ENCODE measurements at places on chromosomes 5 and 9.

DNA sequence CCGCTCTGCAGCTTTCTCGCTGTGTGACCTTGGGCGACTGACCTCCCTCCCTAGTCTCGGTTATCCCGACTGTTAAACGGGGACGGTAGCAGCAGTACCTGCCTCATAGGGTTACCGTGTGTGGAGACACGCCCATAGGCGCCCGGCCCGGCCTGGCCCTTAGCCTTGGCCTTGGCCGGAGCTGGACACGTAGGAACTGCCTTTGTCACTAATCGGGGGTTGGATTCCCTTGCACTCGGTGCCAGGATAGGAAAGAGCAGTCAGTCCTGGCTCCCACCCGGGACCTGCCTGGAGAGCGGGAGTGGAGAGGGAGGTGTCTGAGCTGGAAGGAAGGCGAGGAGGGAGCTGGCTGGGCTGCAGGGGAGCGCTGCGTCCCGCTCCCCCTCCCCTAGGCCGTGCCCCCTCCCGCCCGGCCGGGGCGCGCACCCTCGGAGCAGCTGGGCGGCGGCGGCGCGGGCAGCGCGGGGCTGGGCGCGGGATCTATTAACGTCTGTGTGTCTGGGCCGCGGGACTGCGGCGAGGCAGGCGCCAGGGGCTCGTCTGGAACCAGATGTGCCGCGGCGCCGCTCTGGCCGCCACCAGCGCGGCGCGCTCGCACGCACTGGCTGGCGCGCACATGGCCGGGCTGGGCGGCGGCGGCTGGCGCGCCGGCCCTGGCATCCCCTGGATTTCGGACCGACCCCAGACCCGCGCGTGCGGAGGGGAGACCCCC is 31.7 kb downstream of the PRRX2 start:
- no peak for DNase-seq

- DNase-seq: no peak
Measured at GRCh38 chr9:71483436-71483835, 284.9 kb downstream of the CEMIP2 start.

DNA sequence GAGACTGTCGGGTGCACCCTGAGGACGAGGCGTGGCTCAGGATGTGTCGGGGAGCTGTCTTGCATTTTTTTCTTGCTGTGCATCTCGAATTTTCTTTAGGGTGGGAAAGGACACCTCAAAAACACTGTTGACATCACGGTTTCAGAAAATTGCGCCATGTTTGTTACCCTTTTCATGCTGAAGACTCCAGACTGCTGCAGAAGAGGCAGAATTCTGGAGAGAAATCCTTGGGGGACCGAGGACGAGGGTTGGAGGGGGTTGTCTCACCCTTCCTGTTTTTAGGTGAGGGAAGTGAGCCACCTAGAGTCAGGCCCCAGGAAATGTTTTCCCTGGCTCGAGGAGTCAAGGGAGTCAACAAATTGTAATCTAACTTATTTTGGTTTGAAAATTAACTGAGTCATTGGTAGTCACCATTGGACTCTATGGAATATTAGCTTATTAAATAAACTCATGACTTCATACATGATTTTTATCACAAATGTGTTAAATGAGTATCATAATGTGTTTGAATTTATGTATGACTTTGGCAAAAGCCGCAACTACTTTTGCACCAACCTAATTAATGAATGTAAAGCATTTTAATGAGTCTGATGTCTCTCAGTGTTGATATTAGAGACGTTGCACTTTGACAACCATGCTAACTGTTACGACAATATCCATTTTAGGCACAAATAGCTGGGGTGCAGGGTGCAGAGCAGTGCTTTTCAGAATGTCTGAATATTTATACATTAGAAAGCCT is 724 bp upstream of the LYSMD3 start:
- no peak for DNase-seq

GRCh38 chr5:131394128-131394527 is 130.3 kb downstream of the CDC42SE2 start:
- DNase-seq: no peak

DNA sequence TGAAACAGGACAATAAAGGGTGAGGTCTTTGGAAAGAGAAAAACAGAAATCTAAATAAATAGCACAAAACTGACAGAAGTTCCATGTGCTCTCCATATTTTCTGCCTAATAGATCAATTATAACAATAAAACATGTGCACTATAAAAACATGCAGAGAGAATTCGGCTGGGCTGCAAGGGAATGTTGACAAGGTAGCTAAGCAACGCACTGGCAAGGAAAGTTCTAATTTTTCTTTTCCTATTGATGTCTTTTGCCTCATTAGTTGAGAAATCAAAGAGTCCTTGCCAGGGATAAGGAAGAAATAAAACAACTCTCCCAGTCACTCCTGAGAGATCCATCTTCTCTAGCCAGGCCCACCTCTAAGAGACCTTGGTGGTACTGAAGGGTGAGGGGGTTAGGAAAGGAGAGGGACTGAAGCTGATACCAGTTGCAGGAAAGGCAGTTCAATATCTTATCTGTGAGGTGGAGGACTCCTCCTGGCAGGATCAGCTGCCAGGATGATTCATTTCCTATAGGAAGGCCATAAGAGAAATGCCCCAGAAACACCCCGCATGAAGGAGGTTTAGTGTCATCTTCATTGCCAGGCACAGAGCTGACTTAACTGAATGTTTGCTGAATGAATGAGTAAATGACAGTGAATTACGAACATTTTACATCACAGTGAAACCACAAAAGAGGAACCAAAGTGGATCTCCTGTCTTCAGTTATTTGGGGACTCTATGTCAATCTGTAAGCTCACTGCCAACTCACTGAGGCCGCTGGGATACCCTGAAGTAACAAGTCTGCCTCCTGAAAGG is 63.7 kb upstream of the IFNK start:
- no peak for DNase-seq

DNA sequence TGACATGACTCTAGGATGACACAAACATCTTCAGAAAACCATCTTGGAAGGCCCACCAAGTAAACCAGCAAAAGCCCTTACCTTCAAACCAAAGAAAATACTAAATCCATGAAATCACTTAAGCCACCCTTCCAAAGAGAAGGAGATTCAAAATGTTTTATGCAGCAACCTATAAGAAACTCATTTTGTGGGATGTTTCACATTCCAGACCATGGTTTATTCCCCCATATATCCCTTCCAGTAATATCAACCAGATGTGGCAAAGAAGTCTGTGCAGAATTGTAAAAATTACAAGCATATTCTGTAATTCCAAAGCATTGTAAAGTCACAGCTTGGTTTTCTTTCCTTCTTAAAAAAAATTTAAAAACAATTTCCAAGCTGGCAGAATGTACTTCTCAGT is 117.4 kb downstream of the SLIT3 start:
- no peak for DNase-seq

GRCh38 chr5:150296496-150296895 is 6.2 kb downstream of the ARSI start:
- no peak for DNase-seq

- no peak for DNase-seq
Measured at GRCh38 chr9:90967145-90967538, 165.5 kb downstream of the SYK start.

GRCh38 chr5:171868236-171868635 is 82.6 kb downstream of the SMIM23 start:
- no peak for DNase-seq

- DNase-seq: no peak
Measured at GRCh38 chr9:27847380-27847779, 274.1 kb upstream of the C9orf72 start.

GRCh38 chr9:83239747-83240146 is 176.8 kb upstream of the RASEF start:
- DNase-seq: no peak

DNA sequence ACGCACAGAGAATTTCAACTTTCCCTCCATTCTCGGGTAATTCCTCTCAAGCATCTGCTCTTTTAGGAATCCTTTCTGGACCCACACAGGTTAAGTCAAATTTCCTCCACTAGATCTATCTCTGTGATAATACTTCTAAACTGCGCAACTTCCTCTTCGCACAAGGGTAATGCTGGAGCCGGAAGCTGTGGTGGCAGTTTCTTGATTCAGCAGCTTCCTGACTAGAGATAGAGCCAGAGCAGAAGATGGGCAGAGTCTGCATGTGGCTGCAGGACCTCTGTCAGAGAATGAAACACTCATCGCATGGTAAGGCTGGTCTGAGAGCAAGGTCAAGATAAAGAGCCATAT is 11.1 kb upstream of the CDC42SE2 start:
- no peak for DNase-seq

DNA sequence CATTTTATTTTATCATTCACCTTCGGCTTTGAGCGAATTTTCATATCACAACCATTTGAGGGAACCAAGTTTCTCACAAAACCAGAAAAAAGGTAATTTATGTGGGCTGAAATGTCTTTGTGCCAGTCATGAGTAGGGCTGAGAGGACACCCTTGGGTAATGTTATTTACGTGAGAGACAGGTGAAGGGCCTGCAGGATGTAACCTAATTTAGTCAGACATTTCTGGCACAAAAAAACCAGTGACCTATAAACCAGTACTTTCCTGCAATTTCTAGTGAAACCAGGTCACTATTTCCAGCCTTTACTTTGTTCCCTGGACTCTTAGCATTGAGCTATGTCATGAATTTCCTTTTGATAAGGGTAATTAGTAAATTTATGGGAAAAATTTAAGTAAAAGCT is 17.2 kb upstream of the CCDC112 start:
- no peak for DNase-seq

GRCh38 chr9:93577975-93578682 is 1.7 kb downstream of the PHF2 start:
- no peak for DNase-seq

- DNase-seq: no peak
Measured at GRCh38 chr5:172906436-172906835, 52.8 kb upstream of the RPL26L1 start.

GRCh38 chr5:166767858-166768257 is 1523.6 kb upstream of the WWC1 start:
- no peak for DNase-seq
